Mesenchymal stem cell (in vitro differentiated cells and primary cell): ENCODE measurements at places on chromosomes 16 and 17.

DNA sequence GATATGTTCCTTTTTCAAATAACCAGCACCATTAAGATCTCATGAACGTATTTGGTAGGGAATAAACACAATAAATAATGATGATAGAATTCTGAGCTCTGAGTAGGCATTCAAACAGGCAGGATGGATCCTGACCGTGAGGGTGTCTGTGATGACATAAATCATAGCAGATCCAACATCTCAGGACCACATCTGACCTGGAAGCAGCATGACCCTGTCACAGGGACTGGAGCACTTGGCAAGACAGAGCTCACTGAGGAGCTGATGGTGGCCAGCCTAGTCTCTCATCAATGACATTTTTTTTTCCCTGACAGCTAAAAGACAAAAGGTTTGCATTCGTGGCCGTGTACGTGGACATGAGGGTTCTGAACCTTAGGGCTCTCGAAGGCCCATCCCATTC, 337.5 kb downstream of the NPIPA8 start:
- H3K27me3 ChIP-seq: peaks cover 3% of the 10 kb centered on the region
- H3K36me3 ChIP-seq: no peaks in the 10 kb centered on the region
- no peaks in the 10 kb centered on the region for H3K4me1 ChIP-seq
- DNase-seq: no peak

DNA sequence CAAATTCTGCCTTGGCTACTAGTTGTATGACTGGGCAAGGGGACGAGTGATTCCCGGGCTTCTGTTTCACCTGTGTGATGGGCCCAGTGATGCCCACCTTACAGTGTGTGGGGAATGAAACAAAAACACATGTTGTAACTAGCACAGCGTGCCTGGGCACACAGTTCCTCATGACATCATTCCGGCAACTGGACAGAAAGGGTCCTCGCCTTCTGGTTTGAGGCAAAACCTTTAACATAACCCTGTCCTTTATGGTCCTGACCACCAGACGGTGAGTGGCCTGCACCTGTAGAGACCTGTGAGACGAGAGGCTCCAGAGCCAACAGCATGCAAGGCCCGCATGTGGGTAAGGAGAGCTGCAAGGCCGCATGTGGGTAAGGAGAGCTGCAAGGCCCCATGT, 7.7 kb upstream of the SLC38A8 start:
- H3K27me3 ChIP-seq: no peaks in the 10 kb centered on the region
- H3K36me3 ChIP-seq: peaks cover 68% of the 10 kb centered on the region
- no peak overlapping the region for H3K4me3 ChIP-seq

- no peaks in the 10 kb centered on the region for H3K4me1 ChIP-seq
- DNase-seq: no peak
- H3K36me3 ChIP-seq: no peaks in the 10 kb centered on the region
- peaks cover 4% of the 10 kb centered on the region for H3K27me3 ChIP-seq
- H3K4me3 ChIP-seq: no peak overlapping the region
- H3K27ac ChIP-seq: no peak overlapping the region
Observed at GRCh38 chr17:56521414-56522141, 71.9 kb upstream of the NOG start.

DNA sequence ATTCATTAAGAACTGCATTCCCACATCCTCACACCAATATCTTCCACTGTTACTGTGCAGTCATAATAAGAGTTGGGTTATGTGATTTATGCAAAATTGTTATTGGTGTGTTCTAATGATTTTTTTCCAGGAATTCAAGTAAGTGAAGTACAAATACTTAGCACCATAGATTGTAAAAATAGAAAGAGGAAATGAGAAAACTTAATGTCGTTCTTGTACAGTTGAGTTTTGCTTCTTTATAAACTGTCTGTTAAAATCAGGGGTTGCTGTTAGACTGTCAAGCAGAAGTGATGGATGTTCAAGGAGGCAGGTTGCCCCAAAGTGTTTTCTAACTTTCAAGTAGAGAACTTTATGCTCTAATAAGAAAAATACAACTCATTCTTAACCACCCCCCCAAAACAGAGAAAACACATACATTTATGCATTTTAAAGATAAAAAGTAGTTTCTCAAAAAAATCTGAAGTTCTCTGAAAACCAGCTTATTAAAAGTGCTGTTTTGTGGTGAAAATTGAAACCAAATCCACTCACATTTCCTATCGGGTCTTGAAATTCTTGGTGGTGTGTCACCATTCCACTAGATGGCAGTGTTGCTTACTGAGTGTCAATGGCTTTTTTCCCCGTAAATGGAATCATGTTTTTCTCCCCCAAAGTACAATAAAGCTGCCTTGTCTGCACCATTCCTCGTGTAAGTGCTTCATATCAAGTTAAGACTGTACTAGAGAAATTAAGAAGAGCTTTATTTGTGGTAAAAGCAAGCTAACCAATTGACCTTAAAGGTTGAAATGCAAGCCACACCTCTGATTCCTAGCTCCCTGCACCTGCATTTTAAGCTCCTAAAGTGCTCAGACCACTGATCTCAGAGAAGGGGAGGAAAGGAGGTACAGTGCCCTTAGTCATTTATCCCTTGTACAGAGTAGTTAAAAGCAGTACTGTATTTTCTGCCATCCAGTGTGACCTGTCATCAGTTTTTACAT, 4.7 kb upstream of the IGSF6 start:
- DNase-seq: peak; percentile 69
- no peaks in the 10 kb centered on the region for H3K27me3 ChIP-seq
- H3K27ac ChIP-seq: no peak overlapping the region
- peaks cover 50% of the 10 kb centered on the region for H3K36me3 ChIP-seq
- H3K4me3 ChIP-seq: no peak overlapping the region
- peaks cover 2% of the 10 kb centered on the region for H3K4me1 ChIP-seq

DNA sequence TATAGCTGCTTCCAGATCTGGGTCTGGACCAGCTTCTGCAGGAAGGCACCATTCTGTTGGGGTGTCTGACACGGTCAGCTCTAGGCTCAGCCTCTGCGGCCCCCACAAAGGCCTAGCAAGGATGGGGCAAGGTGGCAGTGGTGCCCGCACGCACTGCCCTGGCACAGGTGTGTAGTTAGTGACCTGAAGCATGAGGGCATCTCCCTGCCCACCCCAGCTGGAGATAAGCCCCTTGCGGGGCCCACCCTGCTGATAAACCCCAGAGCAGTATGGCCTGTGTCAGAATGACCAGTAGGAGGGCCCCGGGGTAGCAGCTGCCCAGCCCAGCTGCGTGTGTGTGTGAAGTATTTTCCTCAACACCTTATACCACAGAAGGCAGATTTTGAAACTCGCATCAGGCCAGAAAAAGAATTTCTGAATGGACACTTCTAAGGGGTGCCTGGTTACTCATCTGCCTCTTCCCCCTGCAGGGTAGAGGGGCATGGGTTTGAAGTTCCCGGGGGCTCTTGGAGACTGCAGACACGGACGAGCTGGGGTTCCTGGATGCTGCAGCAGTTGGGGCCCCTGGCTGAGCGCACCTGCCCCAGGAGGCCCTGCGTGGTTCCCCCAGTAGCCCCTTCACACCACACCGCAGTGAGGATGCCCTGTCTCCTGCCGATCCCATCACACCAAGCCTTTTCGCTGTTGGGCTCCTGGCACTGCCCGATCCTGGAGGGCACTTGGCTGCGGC, 4.5 kb downstream of the ARHGDIA start:
- peaks cover 67% of the 10 kb centered on the region for H3K36me3 ChIP-seq
- H3K27ac ChIP-seq: peak overlapping the region; percentile 62
- H3K27me3 ChIP-seq: no peaks in the 10 kb centered on the region
- H3K4me3 ChIP-seq: no peak overlapping the region
- peak; percentile 37 for DNase-seq

DNA sequence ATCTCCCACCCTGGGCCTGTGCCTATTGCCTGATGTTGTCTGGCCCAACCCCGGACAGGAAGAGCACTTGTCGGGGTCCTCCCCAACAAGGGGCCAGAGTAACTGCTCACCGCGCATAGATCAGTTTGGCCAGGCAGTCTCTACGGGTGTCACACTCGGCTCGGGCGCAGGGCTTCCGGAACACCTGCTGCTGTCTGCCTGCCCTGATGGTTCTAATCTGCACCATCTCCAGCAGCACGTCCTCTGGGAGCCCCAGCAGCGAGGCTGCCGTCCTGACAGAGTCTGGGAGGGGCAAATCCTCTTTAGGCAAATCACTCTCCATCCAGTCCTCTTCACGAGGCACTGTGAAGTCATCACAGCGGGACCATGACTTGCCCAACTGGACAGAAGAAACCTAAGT, 24.0 kb downstream of the MYO19 start:
- H3K4me3 ChIP-seq: no peak overlapping the region
- H3K27ac ChIP-seq: no peak overlapping the region

DNA sequence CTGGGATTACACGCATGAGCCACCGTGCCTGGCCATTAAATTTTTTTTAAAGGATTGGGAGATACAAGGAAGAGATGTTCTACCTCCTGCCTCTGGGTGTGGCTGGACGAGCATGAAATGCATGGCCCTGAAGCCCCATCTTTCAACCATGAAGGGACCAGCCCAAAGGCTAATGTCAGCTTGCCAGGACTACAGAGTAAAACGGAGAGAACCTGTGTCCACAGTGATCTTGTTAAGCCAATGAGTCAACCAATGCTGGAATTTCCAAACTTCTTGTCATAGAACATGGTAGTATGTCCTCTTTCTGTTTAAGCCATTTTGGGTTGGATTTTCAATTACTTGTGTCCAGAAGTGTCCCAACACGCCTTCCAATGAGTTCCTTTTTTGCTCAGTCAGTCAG, 71.3 kb downstream of the RTN4RL1 start:
- DNase-seq: no peak
- H3K36me3 ChIP-seq: no peaks in the 10 kb centered on the region
- peaks cover 7% of the 10 kb centered on the region for H3K4me1 ChIP-seq
- peaks cover 4% of the 10 kb centered on the region for H3K27me3 ChIP-seq
